ENCODE measurements at places on chromosomes 2 and 18. TPM values are rescaled to one million over a fixed set of nuclear protein-coding genes. Genes with fewer than 3 reads are reported as not detected.

DNA sequence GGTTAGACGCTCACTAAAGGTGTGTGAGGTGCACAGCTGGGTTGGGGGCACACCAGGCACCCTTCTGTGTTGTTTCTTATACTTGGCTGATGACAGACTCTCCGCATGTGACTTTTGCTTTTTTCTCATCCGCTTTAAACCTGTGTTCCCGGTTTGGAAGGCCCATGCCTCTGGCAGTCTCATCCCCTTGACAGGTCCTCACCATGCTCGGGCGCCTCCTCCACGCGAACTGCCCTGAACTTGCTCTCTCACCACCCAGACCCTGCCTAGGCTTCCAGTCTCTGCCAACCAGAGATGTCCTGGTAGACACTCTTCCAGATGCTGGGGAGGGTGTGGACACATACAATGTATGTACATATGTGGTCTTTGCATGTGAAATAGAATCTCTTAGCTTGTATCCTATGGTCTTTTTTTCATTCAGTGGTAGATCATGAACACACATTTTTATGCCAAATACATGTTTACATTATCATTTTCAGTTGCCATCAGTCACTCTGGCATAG, 79.8 kb downstream of the LIMS1 start:
- DNase-seq, result no peak

GRCh38 chr18:79526468-79527460, 131.0 kb downstream of the NFATC1 start:
- peak; percentile 24 for DNase-seq

DNA sequence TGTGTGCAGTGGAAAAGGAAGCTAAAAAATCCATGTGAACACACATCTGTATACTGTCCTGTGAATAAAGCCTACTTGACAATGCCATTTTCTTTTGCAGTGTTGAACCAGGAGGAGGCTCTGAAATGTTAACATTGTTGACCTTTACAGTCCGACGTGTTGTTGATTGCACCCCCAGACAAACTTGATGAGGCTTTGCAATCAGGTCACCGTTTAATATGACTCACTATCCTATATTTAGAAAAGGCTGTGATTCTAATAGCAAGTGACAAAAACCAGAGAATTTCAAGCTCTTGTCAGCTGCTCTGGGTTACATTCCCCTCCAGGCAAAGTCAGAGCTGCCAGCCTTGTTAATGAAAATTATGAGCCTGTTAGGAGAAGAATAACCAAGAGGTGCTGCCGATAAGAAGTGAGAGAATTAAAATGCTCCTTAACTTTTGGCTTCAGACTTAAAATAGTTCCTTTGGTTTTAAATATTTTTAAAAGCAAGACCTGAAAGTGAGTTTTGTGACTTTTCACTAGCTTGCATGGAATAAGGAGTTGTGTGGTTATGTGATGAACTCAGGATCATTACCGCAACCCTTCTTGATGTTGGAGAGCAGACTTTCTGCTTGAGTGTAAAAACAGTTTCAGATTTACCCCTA, 162.1 kb downstream of the QPCT start:
- DNase-seq, result peak; percentile 66

GRCh38 chr2:164495491-164496223, 125.6 kb downstream of the GRB14 start:
- peak; percentile 39 for DNase-seq

DNA sequence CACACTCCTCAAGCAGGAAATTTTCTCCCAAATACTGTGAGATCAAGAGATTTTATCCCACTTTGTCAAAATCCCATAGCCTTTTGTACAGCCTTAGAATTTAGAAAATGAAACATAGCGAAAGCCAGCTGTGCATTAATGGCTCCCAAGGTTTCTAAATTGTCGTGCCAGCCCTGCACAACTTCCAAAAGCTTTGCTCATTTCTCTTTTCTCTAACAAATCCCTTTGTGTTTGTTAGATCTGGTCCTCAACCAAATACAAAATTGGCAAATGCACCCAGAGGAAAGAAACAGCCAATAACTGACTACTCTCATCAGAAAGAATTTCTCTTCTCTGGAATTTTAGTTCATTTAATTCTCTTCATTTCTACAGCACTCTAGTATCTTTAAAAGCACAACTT, 361.1 kb downstream of the INSIG2 start:
- DNase-seq, result no peak

ASPRV1 gene
- under 0.01 TPM for total RNA-seq

ATP6V1C2 gene
- under 0.01 TPM for total RNA-seq

RNF152 gene
- 11.7 TPM for total RNA-seq

CRYGB gene
- total RNA-seq, result not detected

Measured in fibroblast of villous mesenchyme (primary cell).